ENCODE measurements at places on chromosomes 13 and 19. TPM values are rescaled to one million over a fixed set of nuclear protein-coding genes. Genes with fewer than 3 reads are reported as not detected.

The EHD2 gene
- 41.8 TPM for total RNA-seq

The ARRDC5 gene
- not detected for total RNA-seq

The CEACAM8 gene
- not detected for total RNA-seq

The ETHE1 gene
- 15.6 TPM for total RNA-seq

The KRTDAP gene
- not detected for total RNA-seq

The FUT2 gene
- total RNA-seq, result 0.08 TPM

The EFNB2 gene
- 4.7 TPM for total RNA-seq

The CACNG6 gene
- total RNA-seq, result 14.6 TPM

The PEG3 gene
- 0.15 TPM for total RNA-seq

The SIGLEC12 gene
- total RNA-seq, result not detected

The SACS gene
- 19.8 TPM for total RNA-seq

The CPAMD8 gene
- 2.0 TPM for total RNA-seq

The TJP3 gene
- total RNA-seq, result 2.7 TPM

The PSG7 gene
- not detected for total RNA-seq

The OVOL3 gene
- total RNA-seq, result 0.44 TPM

The GADD45GIP1 gene
- total RNA-seq, result 36.7 TPM

The ZNF813 gene
- total RNA-seq, result 9.6 TPM

The NKPD1 gene
- 0.05 TPM for total RNA-seq

The LILRB2 gene
- not detected for total RNA-seq

The KLK3 gene
- total RNA-seq, result not detected

The KLHL1 gene
- total RNA-seq, result not detected

The C19orf85 gene
- not detected for total RNA-seq

The ADM5 gene
- total RNA-seq, result 4.7 TPM

The ANGPTL8 gene
- not detected for total RNA-seq

The MAMSTR gene
- 3.3 TPM for total RNA-seq

The ZNF728 gene
- total RNA-seq, result not detected

The ZNF577 gene
- 3.6 TPM for total RNA-seq

The SLC7A9 gene
- 0.28 TPM for total RNA-seq

The PRKCG gene
- total RNA-seq, result 2.5 TPM

The IL27RA gene
- total RNA-seq, result 10.2 TPM

The ZNF208 gene
- total RNA-seq, result not detected

The FSD1 gene
- total RNA-seq, result 12.1 TPM

The NLRP9 gene
- total RNA-seq, result not detected

The F2RL3 gene
- not detected for total RNA-seq

The ZNF443 gene
- 6.0 TPM for total RNA-seq

The ZNF729 gene
- not detected for total RNA-seq

The LIM2 gene
- not detected for total RNA-seq

The CYP2A6 gene
- 0.41 TPM for total RNA-seq

The NBEA gene
- total RNA-seq, result 3.3 TPM

The DAND5 gene
- 0.54 TPM for total RNA-seq

The ELSPBP1 gene
- total RNA-seq, result not detected

The ZNF490 gene
- 7.0 TPM for total RNA-seq

The ERICH4 gene
- not detected for total RNA-seq

The TFDP1 gene
- 91.6 TPM for total RNA-seq

The PSG2 gene
- total RNA-seq, result not detected

The C3 gene
- total RNA-seq, result 5.0 TPM

The SIGLEC14 gene
- not detected for total RNA-seq

The ENOX1 gene
- 0.23 TPM for total RNA-seq

The KIR3DL1 gene
- not detected for total RNA-seq

The CYP4F12 gene
- total RNA-seq, result 1.7 TPM

The SLC7A10 gene
- 1.1 TPM for total RNA-seq

The CXCL17 gene
- total RNA-seq, result not detected

The CLEC17A gene
- not detected for total RNA-seq

The IGSF23 gene
- total RNA-seq, result not detected

The FBXL3 gene
- total RNA-seq, result 18.5 TPM

The RGL3 gene
- total RNA-seq, result 22.6 TPM

Data from Panc1 (cell line).